CD4-positive, alpha-beta memory T cell (primary cell): ENCODE measurements at places on chromosomes 3 and 15. TPM values are rescaled to one million over a fixed set of nuclear protein-coding genes. Genes with fewer than 3 reads are reported as not detected.

GRCh38 chr15:75450307-75451201 is 936 bp downstream of the SIN3A start:
- peak; percentile 93 for DNase-seq

DNA sequence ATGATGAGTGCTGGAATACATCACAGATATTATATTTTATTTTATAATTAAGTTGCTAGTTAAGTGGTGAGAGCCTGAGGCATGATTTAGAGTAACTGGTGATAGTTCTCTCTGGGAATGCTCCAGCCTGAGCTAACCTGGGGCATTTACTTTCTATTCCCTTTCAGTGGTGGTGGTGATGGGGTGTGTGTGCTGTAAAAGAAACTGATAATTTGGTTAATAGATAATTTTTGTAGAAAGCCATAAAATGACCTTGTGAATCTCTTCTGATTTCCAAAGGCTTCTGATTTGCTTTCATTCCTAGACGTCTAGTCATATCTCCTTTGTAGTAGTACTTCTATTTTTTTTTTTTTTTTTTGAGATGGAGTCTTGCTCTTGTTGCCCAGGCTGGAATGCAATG is 46.8 kb upstream of the DPPA4 start:
- no peak for DNase-seq

Gene ITIH1
- total RNA-seq, result not detected

GRCh38 chr15:75025548-75026260 is 2.3 kb downstream of the PPCDC start:
- DNase-seq, result no peak

DNA sequence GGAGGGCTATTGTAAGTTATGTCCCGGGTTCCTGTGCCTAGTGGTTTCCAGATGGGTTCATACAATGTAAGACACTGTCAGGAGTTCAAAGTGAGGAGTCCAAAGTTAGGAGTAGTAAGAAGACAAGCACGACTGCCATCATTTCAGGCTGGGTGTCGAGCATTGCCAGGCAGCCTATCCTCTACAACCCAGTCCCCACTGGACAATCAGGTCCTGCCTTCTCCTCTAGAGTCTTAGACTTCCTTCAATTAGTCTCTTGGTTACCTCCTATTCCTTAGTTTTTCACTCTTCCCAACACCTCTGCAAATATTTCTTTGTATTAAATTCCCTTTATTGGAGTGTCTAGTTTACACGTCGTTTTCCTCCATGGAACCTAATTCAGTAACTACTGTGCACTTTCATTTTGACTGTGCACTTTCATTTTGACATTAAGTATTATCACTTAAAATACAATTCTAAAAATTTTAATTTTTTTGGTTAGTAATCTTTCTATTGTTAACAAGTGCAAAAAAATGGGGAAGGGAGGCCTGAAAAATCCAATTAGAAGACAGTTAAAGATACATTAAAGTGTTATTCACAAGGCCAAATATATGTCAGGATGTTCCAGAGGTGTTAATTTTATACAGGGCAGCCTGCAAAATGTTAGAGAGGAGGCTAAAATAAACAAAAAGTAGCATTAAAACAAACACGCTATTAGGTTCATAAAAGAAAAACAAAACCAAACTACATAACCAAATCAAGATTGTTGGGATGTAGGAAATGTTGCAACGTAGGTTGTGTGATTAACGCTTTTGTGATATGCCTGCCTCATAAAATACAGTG is 155.3 kb downstream of the TBL1XR1 start:
- no peak for DNase-seq

GRCh38 chr3:27607370-27607769 is 114.8 kb downstream of the EOMES start:
- no peak for DNase-seq

- no peak for DNase-seq
Measured at GRCh38 chr3:165984589-165984988, 147.4 kb upstream of the BCHE start.

Gene ACP3
- total RNA-seq, result not detected

DNA sequence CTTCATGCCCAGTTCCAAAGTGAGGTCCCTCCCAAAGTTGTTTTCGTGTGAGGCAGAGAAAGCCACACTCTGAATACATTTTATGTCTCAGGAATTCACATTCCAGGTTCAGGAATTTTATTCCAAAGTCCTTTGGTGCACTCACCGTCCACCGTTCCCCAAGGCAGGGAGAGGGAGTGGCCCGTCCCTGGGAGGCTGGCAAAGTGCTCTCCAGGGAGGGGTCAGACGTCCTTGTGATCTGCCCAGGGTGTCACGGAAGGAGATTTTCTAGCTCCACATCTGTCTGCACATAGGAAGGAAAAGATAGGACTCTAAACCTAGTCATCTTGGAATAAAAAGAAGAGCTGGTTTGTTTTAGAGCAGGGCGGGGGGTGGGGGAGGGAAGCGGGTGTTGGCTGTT is 47.9 kb downstream of the KLF13 start:
- no peak for DNase-seq

DNA sequence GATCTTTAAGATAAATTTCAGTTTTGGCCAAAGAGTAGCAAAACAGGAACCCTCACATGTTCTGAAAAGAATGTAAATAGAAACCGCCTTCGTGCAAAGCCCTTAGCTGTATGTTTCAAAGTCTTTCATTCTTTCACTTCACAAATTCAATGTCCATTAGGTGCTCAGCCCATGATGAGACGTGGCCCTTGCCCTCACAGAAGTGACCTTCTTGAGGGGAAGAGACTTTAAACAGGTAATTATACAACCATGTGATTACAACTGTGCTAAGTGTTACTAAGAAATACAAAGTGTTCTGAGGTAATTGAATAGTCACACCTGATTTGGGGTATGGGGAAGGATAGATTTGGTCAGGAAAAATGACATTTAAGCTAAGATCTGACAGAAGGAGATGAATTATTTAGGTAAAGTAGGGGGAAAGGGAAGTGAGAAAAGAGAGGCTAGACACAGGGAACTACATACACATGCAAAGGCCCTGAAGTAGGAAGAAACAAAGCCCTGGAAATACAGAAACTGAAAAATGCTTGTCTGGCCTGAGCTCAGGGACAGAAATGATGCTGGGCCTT is 19.6 kb downstream of the HSPBAP1 start:
- DNase-seq, result no peak

DNA sequence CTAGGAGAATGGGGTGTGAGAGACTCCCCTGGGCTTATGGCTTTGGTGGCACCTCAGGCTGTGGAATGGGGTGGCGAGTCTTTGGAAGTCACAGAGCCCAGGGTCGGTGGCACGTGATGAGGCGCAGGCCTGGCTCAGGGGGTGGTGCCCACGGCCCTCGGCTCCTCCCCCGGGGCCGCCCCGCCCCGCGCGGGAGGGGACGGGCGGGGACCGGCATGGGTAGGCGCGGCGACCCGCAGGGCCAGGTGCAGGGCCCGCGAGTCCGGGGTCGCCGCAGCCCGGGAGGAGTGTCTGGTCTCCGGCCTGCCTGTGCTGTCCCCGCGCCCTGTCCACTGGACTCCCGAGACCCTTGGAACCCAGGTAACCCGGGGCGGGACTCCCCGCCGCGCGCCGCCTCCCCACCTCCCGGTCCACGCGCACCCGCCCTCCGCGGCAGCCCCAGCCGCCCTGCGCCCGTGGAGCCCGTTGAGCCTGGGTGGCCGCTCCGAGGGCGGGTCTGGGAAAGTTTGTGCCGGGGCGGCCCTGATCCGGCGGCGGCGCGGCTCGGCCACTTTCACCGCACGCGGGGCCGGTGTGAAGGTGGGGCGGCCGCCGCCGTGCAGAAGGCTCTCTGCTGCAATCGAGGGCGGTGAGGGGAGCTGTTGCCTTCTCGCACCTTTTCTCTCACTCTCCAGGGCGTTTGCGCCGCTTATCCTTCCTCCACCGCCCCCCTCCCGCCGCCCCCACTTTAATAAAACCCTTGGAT is at the start of gene PAQR5:
PAQR5 (plus strand) TSS at position 216 of the 745 bp plus-strand sequence. CDS start 61,169 bp downstream, outside the sequence.
- DNase-seq, result no peak

DNA sequence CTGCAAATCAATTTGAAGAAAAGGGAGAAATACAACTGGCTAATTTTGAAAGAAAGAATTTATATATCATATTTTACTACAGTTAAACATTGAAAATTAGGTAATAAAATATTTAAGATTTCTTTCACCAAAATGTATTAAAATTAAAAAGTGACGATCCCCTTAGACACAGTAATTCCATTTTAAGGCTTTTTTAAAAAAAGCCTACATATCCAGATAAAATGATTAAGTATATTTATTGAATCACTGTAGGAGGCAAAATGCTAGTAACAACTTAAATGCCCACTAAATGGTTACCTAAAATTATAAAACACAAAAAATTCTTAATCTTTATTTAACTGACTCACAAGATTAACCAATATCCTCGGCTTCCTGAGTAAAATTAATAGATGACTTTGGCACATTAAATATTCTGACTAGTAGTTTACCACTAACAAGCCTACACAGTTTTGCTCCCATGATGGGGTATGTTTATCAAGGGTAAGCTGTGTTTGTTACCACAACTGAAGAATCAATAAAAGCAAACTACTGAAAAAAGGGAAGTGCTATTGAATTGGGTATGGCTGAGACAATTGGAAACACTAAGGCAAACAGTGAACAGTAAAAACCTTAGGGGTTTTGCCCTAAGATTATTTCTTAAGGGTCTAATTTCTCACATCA is 28.4 kb downstream of the ANKRD28 start:
- DNase-seq, result no peak

Gene C3orf85
- not detected for total RNA-seq

GRCh38 chr3:87167628-87168456 is 59.3 kb upstream of the CHMP2B start:
- DNase-seq, result peak; percentile 29

Gene PTX3
- 0.23 TPM for total RNA-seq

DNA sequence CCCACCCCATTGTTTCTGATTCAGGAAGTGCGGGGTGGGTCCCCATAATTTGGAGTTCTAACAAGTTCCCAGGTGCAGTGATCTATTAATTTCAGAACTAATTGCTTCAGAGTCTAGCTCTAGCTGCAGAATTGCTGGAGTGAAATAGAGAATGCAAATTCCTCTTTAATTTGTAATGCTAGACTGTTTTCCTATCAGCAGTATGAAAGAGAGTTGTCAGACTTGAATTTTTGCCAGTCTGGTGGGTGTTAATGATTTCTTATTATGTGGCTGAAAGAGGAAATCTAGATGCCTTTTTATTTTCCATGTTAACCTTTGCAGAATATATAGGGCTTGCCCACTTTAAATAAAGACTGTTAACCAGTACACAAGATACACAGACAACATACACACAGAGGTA is 23.7 kb downstream of the APH1B start:
- no peak for DNase-seq

DNA sequence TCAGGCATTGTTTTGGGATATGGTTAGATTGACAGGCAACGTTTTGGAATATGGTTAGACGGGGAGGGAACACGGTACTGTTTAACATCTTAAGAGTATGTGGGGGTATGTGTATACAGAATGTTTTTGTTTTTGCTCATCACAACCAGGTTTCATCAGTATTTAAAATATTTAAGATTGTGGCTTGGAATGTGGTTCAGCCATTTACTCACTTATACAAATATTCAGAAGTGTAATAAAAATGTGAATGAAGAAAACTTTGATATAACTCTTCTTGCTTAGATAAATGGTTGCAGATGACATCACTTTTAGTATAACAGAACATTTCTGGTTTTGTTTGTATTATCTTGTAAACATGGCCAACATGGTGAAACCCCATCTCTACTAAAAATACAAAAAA is 3.9 kb upstream of the PAK2 start:
- no peak for DNase-seq

Gene SH2D7
- not detected for total RNA-seq

GRCh38 chr3:77898621-77899020 is 858.7 kb downstream of the ROBO2 start:
- DNase-seq, result no peak

Gene VILL
- 41.7 TPM for total RNA-seq

Gene GOLGA6L10
- total RNA-seq, result 3.0 TPM

Gene NR1I2
- total RNA-seq, result 0.49 TPM

DNA sequence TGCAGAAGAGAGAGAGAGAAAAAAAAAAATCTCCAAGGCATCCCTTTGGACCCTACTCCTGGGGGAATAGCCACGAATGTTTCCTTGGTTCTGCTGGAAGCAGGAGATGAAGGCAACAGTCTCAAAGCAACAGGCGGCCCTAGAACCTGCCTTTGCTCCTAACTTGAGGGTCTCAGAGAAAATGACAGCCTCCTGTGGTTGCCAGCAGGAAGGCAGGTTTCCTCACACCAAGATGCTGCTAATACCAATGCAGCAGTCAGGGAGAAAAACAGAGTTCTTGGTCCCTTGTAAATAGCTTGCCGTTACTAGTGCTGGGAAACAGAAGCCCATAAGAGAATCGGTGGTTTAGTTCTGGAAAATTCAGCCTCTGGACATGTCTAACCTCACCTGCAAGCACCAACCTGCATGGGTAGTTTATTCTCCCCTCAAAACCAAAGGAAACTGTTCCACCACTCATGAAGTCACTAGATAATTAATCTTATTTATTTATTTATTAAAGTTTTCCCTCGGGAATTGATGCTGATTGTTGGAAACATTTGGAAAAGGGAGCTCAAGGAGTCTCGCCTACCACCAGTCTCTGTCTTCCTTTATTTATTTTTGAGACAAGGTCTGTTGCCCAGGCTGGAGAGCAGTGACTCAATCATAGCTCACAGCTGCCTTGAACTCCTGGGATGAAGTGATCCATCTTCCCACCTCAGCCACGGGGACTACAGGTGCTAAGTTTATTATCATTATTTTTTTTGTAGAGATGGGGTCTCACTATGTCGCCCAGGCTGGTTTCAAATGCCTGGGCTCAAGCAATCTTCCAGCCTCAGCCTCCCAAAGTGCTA is 883 bp upstream of the FRMD4B start:
- no peak for DNase-seq

- DNase-seq, result no peak
Measured at GRCh38 chr3:162368417-162368816, 871.8 kb downstream of the OTOL1 start.

Gene CSTA
- total RNA-seq, result 0.61 TPM

Gene CHST13
- 0.42 TPM for total RNA-seq

DNA sequence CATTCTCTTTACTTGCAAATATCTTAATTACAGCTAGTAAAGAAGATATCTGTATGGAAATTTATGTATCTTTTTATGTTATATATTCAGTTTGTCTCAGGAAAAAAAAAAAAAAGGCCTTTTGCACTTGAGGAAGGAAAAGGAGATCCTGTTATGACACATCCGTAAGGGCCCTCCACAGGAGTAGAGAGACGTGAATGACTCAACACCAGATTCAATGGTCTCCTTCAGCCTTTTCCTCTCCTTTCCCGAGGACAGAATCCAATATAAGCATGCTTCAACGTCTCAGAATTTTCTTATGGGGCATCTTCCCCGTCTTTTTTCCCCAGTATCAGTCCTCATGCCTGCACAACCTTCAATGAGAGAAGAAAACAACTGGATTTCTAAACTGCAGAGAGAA is 340.3 kb downstream of the NTRK3 start:
- no peak for DNase-seq

DNA sequence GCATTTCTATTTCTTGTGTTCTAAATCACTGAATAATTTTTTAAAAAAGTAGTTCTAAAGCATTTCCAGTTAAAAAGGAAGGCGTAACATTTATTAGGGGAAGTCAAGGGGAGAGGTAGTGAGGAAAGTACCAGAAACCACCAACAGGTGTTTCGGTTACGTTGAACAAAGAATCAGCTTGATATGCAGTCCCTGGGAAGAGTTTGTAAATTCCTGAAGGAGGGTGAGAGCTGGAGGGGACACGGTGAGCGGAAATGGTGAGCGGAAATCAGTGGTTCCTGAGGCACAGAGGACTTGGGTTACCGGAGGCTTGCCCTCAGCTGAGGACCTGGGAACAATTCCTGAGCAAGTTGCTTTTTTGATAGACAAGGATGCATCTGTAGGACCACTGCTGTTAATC is 17.8 kb downstream of the MAP2K1 start:
- DNase-seq, result no peak

- DNase-seq, result no peak
Measured at GRCh38 chr3:126720596-126720995, 16.6 kb downstream of the CHCHD6 start.

Gene MAGEL2
- total RNA-seq, result not detected

- DNase-seq, result no peak
Measured at GRCh38 chr3:267101-267500, 70.5 kb downstream of the CHL1 start.
